ENCODE measurements at places on chromosomes 5 and 9.
A peak's percentile ranks its signal among the peaks of the same experiment; 100 is the strongest.

- no peak for DNase-seq
Measured at GRCh38 chr9:125785248-125785751, 38.1 kb downstream of the PBX3 start.

- peak; percentile 55 for DNase-seq
Measured at GRCh38 chr5:151157426-151158286, at the start of gene ANXA6. Gene ANXA6, minus strand, starts transcription at chr5:151157779. Its CDS starts 9,878 bp downstream, at chr5:151147901.

DNA sequence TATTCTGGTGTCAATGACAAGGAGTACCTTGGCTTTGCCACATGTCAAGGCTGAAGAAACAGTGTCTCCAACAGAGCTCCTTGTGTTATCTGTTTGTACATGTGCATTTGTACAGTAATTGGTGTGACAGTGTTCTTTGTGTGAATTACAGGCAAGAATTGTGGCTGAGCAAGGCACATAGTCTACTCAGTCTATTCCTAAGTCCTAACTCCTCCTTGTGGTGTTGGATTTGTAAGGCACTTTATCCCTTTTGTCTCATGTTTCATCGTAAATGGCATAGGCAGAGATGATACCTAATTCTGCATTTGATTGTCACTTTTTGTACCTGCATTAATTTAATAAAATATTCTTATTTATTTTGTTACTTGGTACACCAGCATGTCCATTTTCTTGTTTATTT is 19.8 kb downstream of the CD274 start:
- no peak for DNase-seq

DNA sequence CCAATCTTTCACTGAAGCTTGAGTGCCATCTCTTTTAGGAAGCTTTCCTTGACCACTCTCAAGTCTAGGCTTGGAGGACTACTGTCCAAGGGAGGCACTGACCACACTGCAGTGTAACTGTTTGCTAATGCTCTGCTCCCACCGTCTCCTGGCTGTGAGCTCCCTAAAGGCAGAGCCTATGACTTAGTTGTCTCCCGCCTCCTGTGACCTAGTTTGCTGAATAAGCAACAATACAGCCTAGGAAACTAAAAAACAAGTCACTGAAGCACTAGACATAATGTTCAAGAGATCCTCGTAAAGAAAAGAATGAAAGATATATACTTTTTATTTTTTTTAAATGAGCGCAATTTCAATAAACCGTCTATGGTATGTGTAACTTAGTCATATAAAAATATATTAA is 31.4 kb downstream of the LIX1 start:
- no peak for DNase-seq

- DNase-seq, result no peak
Measured at GRCh38 chr5:4246447-4246846, 650.8 kb downstream of the IRX1 start.

DNA sequence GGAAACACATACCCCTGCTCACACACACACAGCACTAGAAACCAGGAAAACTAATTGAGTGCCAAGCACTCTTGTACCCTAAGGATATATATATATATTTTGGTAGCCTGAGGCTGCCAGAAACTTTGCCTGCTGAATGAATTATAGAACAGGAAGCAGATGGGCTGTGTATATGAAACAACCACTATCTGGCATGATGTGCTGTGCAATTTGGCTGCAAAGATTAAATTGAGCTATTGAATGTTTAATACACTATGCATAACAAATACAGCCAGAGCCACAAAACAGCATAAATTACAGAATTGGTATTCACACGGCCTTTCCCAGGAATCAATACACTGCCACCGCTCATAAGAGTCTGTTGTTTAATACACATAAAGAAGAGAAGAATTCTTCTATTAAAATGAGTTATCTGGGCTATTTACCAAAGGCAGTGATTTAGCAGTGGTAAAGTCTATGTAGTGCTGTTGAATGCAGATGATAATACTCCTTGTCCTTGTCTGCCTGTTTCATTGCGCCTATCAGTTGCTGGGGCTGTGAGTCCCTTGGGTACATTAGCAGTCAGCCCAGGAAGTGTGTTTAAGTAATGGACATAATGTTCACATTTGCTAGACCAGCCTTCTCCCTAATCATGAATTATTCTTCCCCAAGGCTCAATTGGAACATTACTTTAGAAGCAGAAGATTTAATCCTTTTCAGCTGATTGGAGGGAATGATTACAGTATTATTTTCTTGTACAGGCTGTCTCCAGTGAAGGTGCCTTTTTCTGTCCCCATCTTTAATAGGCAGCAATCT is 294.3 kb downstream of the TLE1 start:
- DNase-seq, result no peak

GRCh38 chr9:84834426-84834825 is 164.9 kb downstream of the NTRK2 start:
- no peak for DNase-seq

GRCh38 chr9:36734737-36735136 is 162.0 kb downstream of the MELK start:
- DNase-seq, result no peak

DNA sequence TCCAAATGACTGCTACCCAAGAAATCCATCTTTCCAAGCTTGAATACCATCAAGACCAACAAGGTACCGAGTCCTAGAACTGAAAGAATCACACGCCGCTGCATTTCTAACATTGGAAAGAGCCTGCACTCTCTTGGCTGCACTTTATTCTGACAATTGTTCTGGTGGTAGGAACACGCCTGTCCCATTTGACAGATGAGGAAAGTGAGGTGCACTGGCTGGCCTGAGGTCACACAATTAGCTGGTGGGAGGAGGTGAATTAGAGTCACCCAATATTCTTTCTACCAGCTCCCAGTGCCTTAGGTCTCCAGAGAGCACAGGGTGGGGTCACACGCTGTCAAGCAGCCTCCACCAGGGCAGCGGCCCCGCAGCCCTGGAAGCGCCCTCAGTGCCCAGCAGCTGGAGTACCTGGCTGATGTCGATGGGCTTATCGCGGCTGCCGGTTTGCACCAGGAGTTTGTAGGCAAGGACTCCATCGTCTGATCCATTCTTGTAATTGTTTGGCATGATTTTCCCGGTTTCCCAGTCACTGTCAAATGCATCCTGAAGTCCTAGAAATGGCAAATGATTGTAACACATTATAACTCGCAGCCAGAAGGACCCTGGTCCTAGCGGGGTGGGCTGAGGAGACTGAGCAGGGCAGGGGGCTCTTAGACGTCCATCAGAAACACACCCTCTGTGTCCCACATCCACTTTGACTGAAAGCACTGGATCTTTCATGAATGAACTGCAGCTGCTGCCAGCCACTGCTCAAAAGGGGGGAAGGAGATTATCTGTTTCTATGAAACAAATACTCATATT is 55.1 kb downstream of the PTCH1 start:
- DNase-seq, result no peak

DNA sequence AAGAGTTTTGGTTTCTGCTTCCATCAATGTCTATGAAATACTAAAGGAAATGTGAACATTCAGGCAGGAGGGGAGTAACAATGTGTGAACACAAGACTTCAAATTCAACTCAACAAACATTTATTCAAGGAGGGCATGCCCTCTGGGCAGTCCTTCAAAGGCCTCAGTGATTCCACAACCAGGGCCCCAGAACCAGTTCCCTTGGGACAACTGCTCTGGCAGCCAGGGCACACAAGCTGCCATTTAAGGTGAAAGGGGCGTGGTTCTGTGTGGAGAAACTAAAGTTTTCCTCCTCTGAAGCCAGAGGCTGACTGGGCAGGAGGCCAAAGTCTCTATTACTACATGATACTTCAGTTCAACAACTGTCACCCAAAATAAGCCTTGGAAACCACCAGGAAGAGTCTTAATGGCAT is 3.2 kb downstream of the RBM18 start:
- peak; percentile 32 for DNase-seq

GRCh38 chr5:1827025-1827885 is 26.0 kb downstream of the NDUFS6 start:
- DNase-seq, result no peak

- no peak for DNase-seq
Measured at GRCh38 chr5:124730381-124730780, 16.1 kb downstream of the ZNF608 start.

GRCh38 chr9:129998491-129999140 is 44.4 kb downstream of the FNBP1 start:
- no peak for DNase-seq

DNA sequence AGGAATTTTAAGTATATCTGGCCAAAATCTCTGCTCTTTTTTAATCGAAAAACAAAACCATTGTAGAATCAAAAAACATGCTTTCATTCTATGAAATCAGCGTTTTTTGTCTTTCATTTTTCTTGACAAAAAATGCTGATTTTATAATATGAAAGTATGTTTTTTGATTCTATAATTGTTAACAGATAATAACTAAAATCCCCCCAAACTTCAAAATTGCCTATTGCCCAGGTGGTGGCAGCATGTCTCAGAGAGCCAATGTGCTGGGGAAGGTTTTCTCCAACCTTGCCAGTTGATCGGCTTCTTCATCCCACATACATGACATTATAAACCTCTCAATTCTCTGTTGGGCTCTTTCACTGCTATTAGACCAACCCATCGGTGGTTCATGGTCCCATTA is 5.1 kb upstream of the SMIM15 start:
- no peak for DNase-seq

- no peak for DNase-seq
Measured at GRCh38 chr5:170137694-170138214, 32.1 kb downstream of the FOXI1 start.

- DNase-seq, result no peak
Measured at GRCh38 chr9:109556061-109556460, 58.0 kb upstream of the PTPN3 start.

- no peak for DNase-seq
Measured at GRCh38 chr5:111557686-111558085, 45.4 kb upstream of the STARD4 start.

- no peak for DNase-seq
Measured at GRCh38 chr5:130045334-130045733, 141.1 kb downstream of the CHSY3 start.

GRCh38 chr9:3200331-3200774 is 325.4 kb downstream of the RFX3 start:
- DNase-seq, result no peak

DNA sequence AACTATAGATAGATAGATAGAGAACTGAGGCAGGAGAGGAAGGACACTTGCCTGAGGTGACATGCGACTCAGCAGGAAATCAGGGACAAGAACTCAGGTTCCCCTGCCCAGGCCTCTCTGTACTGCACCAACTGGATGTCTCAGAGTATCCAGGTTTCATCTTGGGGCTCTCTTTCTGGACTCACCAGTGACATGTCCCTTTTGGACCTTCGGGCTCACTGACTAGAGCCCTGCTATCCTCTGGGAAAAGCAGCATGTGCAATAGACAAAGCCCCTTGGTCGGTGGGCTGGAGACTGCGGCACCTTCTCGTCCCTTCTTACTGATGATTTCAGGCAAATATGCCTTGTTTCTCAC is 104.5 kb downstream of the RGS3 start:
- peak; percentile 60 for DNase-seq

DNA sequence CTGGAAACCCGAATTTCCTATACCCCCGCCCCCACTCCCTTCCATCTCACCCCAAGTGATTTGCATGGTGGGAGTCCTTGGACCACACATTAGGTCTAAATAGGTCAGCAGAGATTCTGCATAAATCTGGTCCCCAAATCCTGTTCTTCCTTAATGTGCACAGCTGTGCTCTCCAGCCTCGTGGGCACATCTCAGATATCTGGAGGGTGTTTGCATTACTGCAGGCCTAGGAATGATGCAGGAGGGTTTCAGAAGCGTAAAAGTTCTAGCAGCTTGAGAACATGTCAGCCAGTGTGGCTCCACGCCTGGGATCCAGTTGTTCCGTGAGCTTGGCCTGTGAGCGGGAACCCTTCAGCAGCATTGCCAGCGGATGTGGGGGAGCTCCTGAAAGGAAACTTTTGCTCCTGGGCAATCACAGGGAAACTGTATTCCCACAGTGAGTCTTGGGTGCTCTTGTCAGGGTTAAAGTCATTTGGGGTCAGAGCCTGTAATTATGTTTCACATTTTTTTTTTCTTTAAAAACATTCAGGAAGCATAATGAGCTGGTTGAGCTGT is 12.9 kb downstream of the ARHGAP26 start:
- no peak for DNase-seq

DNA sequence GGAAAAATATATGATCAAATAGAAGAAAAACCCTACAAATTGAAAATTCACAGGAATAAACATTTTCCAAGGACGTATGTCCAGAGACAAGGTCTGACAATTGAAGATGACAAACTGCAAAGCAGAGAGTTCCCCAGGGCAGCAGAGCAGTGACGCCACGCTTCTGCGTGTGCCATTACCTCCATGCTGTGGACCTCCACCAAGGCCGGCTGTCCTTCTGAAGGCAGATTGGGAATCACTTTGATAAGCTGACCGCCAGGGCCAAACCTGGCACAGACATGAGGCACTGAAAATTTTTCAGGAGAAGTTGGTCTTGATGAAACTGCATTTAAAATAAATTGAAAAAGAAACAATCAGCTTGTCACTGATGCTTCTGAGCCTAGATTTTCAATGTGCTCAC is 18.6 kb downstream of the SEC16A start:
- no peak for DNase-seq

DNA sequence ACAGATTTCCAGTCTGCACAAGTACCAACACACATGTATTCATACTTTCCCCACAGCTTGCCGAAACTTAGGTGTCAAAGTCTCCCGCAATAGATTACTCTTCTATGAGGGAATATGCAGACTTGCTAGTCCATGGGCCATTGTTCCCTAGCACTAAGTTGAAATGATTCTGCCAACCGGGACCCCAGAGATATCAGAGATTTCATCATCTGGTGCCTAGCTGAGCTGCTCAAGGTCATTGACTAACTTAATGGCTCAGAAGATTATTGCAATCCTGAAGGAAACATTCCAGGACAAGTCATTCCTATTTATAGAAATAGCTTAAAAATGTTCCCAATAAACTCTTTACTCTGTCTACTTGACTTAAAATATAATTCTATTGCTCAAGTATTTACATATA is 202.6 kb downstream of the PIK3R1 start:
- peak; percentile 68 for DNase-seq

- no peak for DNase-seq
Measured at GRCh38 chr5:36683821-36684434, 77.5 kb downstream of the SLC1A3 start.

DNA sequence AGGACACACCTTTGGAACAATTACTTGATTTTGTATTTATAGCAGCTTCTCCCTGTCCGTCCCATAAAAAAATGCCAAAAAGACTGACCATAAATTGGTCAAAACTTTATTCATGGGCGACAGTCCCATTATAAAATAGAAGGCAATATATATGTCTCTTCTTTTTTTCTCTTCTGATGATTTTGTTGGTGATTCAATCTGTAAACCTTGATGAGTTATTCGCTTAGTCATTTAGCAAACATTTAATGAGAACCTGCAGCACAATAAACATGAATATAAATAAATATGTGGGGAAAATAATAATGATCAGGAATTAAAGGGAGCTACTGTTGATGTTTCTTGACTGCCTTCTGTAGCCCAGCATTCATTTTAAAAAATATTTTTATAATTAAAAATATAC is 356.4 kb upstream of the ACTBL2 start:
- DNase-seq, result no peak

GRCh38 chr9:106887066-106887465 is 24.1 kb downstream of the ZNF462 start:
- DNase-seq, result no peak

DNA sequence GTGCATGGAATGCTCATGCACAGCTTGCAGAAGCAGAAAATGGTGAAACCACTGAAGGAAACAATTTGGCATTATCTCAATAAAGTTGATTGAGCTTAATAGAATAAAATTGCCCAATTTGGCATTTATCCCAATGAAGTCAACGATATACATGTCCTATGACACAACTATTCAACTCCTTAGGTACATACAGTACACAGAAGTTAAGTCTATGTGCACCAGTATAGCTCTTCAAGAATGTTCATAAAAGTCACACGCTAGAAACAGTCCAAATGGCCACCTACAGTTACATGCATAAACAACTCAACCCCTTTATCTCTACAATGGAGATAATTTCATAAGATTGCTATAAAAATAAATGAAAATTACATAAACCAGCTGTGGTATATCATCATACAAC is 184.5 kb downstream of the DENND1A start:
- no peak for DNase-seq

Measured in ascending aorta (tissue), 2 donors.